Activated CD8-positive, alpha-beta memory T cell treated with anti-CD3 and anti-CD28 coated beads for 1 hour (primary cell): ENCODE measurements at places on chromosomes 3 and 15.
A peak's percentile ranks its signal among the peaks of the same experiment; 100 is the strongest.

- no peak for DNase-seq
These were observed 30.1 kb downstream of the SPSB4 start for GRCh38 chr3:141081141-141081795.

GRCh38 chr15:56019060-56019793, 25.8 kb upstream of the NEDD4 start:
- no peak for DNase-seq

DNA sequence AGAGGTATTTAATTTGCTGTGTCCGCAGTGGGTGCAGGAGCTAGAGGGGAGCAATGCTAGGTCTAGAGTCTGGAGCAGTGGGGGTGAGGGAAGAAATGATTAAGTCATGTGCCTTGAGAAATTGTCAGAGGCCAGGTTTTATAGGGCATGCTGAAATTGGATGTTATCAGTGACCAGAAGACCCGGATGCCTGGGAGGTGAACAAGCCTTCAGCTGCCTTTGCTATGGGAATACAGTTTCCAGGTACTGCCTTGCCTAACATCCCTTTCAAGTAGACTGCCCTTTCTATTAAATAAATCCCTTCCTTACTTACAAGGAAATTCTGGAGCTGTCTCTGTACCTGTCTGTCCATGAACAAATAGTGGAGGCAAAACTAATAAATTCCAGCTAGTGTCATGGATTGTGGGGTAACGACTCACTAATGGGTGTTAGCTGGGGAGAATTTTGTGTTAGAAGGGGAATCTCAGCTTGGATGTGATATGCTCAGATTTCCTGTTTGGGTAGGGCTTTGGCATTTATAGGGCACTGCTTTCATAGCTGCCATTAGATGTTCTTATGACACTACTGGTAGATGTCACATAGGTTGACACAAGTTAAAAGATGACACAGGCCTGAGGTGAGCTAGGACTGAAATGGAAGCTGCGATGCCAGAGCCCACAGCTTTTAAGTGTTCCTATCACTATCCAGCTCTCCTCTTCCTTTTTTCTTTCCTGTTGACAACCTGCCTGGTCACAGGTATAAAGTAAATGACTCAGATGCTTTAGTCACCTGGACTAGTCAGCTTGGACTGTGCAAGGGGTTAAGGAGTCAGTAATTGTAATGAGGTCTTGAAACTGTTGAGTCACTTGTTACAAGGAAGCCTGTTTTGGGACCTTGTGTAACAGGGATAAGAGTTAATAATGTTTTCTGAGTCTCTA, 21.3 kb downstream of the CHD2 start:
- DNase-seq = no peak

DNA sequence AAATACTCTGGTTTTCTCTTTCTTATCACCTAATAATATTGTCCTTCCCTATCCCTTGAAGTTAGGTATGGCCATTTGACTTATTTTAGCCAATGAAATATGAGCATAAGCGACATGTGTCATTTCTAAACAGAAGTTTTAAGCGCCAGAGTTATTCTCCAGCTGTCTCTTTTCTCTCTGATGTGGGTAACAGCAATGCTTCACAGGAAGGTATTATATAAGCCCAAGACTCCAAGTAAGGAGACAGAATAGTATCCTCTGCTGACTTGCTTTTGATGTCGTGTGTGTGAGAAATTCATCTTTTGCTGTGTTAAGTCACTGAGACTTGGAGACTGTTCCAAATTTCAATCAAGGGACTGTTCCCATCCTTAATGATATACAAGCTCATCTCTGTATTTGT, 224.6 kb upstream of the NECTIN3 start:
- no peak for DNase-seq

DNA sequence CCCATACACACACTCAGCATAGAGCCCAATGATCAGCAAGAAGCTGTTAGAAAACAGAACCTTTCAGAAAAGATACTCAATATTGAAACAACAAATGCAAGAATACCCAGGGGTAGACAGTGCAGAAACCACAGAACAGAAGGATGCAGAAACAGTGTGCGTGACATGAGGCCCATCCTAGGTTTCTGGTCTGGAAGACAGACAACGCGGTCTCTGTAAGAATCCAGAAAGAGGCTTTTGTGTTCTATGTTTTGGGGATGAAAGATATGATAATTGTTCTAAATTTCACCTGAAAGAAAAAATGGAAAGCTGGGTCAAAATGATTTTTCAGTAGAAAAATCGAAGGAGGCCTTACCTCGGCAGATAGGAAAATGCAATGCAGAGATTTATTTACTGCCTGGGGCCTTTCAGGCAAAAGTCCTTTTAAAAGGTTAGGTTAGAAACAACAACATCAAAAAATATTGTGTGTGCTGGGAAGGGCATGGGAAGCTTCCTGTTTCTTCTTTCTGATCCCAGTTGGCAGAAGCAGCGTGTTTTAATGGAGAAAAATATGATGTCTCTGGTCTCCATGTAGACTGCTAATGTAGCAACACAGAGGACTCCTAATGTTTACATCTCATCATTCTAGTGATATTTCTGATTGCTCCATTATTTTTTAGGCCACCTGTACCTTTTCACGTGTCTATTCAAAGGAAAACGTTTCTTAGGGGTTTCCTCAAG, 17.0 kb downstream of the SYNM start:
- DNase-seq = no peak

- no peak for DNase-seq
These were observed 634.0 kb upstream of the BCHE start for GRCh38 chr3:166471074-166471767.

DNA sequence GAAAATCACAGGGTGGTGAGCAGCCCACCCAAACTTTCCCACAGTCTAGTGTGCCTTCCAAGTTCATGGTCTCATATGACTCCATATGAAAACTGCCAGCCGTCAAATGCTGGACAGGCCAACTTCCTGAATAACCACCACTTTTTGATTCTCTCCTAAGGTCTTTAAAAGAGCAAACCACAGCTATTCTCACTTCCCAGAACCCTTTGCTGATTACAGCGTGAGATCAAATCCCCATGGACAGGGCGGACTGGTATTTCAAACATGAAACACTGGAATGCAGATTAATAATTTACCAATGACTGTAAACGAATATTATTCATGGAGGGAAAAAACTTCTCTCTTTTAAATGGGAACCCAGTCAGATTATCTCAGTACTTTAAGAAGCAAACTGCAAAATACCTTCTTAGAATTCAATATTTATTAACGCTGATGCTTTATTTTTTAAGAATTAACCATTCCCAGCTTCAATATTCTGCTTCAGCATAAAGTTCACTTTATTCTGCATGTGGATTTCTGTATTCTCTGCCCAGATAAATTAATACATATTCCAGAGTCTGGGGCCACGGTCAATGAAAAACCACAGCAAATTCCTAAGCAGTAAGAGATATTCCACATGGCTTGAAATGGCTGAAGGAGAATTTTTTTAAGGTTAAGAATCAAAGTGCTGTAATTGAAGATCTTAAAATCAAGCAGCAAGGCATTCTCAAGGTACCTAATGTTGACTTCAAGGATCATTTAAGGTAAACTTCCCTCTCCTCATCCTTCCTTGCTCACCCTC, 42.9 kb downstream of the MYO1E start:
- DNase-seq = no peak

- no peak for DNase-seq
These were observed 169.0 kb upstream of the SLC24A5 start for GRCh38 chr15:47951781-47952180.

GRCh38 chr3:194485881-194486539, 792 bp downstream of the ATP13A3 start:
- DNase-seq = peak; percentile 15
